ENCODE measurements at places on chromosomes 6 and 20.
A peak's percentile ranks its signal among the peaks of the same experiment; 100 is the strongest.

- DNase-seq, result no peak
Observed at GRCh38 chr6:15160812-15161211, 85.1 kb upstream of the JARID2 start.

GRCh38 chr6:11622156-11622555 is 84.6 kb downstream of the TMEM170B start:
- DNase-seq, result no peak

- DNase-seq, result no peak
Observed at GRCh38 chr6:159852877-159853276, 37.9 kb upstream of the MAS1 start.

GRCh38 chr6:3813150-3813780 is 35.9 kb upstream of the FAM50B start:
- no peak for DNase-seq

DNA sequence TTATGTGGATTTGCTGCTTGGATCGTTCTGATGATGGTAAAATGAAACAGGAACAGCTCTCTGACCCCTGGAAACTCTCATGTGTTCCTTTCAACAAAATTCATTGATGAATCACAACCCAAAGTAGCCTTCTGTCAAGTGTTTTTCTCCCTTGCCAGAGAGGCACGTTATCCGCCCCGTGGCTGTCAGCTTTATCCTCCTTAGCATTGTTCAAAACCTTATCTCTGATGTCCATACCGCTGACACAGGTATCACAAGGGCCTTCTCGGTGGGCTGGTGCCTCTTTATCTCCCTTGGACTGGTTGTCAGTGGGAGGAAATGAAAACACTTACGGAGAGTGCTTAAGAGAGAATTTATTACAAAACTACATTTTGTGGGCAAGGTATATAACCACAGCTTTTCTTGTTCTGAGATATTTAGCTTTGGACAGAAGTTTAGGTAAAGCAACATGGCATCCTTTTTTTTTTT is 84.9 kb downstream of the TIAM2 start:
- DNase-seq, result no peak

DNA sequence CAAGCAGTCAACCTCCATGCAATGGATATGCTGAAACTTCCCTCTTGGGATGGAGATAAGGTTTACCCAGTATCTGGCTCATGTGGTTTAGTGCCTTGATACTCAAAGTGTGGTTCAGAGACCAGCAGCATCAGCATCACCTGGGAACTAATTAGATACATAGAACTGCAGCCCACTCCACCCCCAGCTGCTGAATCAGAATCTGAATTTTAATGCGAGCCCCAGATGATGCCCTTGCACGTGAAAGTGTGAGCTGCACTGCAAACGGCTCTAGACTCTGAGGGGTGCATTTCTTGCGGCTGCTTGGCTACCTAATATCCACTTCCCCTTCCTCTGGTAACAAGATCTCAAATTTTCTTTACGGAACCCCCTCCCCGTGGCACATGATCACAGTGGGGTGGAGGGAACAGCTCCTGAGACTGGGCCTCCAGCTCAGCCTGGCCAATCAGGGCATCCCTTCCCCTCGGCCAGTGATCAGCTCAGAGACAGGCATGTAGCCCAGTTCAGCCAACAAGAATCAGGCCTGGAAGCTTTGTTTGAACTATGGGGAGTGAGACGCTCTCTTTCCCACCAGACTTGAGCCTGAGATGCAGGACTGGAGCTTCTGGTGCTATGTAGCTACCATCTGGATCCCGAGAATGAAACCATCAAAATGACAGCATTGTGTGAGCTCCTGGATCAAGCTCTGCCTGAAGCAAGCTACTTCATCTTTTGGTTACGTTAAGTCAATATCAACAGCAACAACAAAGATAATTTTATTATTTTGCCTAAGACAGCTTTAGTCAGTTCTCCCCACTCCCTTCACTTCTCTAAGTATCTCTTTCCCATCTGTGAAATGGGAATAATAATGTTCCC is 12.8 kb downstream of the KCNK15 start:
- no peak for DNase-seq

GRCh38 chr6:98900706-98901105 is 47.0 kb downstream of the FBXL4 start:
- DNase-seq, result no peak

DNA sequence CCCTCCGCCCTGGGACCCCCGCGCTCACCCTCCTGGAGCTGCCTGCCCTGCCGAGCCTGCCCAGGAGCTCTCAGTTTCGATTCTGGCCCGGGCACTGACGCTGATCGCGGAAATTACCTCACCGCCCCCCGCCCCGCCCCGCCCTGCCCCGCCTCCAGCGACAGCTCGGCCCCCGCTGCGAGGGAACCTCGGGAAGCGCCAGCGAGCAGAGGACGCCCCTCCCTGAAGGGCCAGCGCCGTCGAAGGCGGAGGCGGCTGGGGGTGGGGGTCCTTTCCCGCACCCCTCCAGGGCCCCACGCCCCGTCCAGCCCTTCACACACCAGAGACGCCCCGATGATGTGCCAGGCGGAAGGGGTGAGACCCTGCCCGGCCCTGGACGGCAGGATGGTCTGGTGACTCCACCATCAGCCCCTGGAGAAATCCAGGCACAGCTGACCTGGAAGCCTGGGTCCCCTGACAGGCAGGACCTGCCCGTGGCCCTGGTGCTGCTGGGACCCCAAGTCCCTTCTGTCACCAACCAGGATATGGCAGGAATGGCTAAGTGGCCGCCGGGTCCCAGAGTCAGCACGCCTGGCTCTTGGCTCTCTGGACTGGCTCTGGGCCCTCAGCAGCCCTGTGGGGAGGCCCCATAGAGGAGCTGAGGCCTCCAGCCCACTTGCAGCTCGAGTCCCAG is at the start of gene HELZ2:
HELZ2 (minus strand) TSS at position 84 of the 673 bp plus-strand sequence. CDS start 1,854 bp downstream, outside the sequence.
- peak; percentile 70 for DNase-seq

GRCh38 chr6:117740605-117741004 is 65.3 kb downstream of the NUS1 start:
- DNase-seq, result no peak

Data from activated CD8-positive, alpha-beta memory T cell treated with anti-CD3 and anti-CD28 coated beads, Interleukin-2, amount 50 U/mL, for 4 hours (primary cell).